ENCODE measurements at places on chromosomes 7 and 10.

DNA sequence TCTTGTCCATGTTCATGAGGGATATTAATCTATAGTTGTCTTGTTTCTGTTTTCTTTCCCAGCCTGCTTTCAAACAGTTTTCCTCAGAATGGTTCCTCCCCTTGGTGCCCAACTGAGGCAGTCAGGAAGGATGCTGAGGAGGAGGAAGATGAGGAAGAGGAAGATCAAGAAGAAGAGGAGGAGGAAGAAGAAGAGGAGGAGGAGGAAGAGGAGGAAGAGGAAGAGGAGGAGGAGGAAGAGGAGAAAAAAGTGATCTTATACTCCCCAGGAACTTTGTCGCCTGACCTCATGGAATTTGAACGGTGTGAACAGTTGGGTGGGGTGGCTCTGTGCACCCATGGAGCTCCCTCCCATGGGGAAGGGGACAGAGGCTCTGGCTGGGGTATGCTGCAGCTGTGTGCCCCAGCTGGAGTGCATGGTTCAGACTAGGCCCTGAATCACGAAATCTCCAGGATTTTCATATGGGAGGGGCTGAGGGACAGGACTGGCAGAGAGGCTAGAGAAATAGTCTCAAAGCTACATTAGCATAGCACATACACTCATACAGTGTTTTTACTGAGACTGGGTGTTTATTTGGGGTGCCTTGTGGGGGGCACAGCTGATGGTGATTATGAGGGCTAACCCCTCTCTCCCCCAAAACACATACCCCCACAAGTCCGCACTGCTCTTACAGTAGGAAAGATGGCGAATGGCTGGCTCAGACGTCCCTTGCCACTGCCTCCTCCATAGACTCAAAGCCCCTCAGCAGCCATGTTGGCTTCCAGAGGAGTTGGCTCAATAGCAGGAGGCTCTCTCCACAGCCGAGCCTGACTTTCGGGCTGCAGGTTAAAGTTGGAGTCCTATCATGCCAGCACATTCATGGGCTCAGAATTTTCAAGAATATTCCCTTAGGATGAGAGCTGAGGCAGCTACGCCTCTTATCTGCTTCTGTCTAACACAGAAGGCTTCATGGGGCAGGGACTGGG, 11.9 kb downstream of the STRA8 start:
- DNase-seq, result no peak

DNA sequence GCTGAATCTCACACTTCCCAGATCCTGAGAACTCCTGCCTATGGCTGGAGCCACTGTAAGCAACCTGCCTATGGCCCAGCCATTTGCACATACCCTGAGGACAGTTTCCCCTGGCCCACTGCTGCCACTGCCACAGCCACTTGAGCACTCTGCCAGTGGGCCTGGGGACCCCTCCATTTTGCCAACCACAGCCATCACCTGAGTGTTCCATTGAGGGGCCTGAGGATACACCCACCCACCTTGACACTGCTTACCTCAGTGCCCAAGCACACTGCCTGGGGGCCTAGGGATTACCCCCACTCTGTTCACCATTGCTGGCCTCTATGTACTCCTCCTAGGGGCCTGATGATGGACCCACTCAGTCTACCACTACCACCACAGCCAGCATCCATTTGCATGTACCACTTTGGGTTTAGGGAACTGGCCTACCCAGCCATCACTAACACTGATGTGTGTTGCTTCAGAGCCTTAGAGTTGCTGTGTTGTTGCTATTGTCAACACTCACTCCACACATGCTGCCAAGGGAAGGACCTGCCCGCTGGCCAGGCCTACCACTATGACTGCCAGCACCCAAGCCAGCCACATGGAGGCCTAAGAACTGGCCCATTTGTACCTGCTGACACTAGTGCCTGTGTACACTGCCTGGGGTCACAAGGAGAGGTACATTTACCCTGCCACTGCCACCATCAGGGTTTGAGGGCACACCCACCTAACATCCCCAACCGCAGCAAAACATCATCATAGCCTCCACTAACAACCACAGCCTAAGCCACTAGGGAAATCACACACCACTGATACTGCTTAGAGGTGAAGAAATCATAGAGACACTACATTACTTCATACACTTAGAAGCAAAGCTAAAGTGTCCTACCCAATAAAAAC, 45.9 kb upstream of the ANTXRL start:
- no peak for DNase-seq

- DNase-seq, result no peak
Measured at GRCh38 chr7:99000196-99000903, 122.0 kb downstream of the TRRAP start.

DNA sequence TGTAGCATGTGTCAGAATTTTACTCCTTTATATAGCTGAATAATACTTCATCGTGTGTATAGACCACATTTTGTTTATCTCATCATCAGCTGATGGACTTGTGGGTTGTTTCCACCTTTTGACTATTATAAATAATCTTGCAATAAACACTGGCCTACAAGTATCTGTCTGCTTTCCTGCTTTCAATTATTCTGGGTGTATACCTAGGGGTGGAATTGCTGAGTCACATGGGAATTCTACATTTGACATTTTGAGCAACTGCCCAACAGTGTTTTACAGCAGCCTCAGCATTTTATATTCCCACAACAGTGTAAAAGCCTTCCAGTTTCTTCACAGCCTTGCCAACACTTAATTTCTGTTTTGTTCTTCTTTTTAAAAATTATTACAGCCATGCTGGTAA, 200.3 kb upstream of the PRSS1 start:
- no peak for DNase-seq

DNA sequence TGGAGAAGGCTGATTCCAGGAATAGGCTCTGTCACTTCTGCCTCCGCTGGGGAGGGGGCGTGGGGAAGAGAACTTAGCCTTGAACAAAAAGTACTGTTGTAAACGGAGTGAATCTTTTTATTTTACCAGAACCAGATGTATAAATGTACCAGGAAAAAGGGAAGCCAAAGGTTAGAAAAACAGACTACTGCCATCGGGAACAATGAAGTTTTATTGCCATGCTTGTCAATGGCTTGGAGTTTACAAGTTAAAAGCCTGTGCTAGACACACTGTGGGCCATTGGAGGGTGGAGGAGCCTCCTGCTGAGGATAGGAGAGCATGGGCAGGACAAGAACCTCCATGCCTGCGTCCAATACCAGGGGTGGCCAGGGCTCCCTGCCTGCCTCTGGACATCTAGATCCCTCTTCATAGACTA, 161.7 kb upstream of the LYZL2 start:
- DNase-seq, result no peak

DNA sequence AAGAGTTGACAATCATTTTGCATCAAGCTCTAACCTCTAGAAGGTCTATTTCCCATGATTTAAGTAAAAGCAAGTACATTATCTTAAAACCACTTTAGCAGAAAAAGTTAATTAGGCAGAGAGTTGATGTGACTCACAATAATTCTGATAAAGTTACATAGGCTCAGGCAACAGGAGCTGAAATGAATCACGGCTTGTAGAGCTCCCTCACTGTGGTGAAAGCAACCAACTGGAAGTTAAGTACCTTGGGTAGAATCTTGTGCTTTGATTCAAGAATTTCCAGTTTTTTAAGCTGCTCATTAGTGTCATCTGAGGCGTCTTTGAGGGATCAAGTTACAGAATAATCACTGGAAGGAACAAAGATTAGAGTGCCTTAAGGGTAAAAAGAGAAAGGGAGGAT, 68.9 kb upstream of the NFE2L3 start:
- no peak for DNase-seq

- no peak for DNase-seq
Measured at GRCh38 chr7:3520206-3520605, 219.2 kb downstream of the SDK1 start.

GRCh38 chr7:133863362-133864061, 263.6 kb upstream of the LRGUK start:
- DNase-seq, result no peak

GRCh38 chr7:90595342-90595800, 750 bp upstream of the CDK14 start:
- DNase-seq, result no peak

- no peak for DNase-seq
Measured at GRCh38 chr7:15489861-15490260, 72.0 kb downstream of the AGMO start.

DNA sequence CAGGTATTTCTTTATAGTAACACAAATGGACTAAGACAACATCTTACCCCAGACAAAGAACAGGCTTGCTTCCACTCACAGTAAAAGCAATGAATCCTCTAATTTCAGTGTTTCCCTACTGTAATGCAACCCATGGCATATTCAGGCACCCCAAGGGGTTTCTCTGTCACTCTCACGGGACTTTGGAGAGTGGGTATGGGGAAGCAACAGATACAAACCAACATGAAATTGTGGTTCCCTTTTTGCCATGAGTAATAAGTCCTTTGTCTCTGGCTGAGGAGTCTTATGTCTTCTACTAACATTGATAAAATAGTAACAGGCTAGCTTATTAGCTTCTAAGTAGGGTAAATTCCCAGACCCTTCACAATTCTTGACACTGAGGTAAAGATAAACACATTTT, 51.4 kb upstream of the AOAH start:
- DNase-seq, result no peak

DNA sequence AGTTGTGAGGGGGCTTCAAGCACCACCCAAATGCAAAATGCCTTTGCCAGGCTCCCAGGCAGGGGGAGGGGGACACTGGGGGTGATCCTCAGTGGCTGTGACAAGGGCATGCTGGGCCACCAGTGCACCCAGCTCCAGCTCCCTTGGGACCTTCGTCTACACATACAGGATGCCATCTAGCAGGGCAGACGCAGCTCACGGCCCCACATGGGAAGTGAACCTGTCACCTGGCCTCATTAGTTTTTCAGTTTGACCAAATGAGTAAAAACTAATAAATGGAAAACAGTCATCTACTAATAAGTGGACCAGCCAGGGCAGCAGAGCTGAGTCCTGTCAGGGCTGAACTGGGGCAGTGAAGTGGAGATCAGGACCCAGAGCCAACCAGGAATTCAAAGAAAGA, 50.2 kb downstream of the TLL2 start:
- DNase-seq, result no peak

DNA sequence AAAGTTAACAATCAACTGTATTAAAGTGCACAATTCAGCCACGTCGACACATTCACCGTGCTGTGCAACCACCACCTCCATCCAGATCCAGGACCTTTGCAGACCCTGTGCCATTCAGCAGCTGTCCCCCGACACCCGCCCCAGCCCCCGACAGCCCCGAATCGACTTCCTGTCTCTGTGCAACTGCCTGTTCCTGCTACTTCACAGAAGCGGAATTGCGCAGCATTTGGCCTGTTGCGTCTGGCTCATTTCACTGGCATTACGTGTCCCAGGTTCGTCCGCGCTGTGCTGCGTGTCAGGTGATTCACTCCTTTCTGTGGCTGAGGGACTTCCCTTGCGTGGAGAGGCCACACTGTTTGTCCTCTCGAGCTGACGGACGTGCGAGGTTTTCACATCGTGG, 33.2 kb upstream of the DNAAF5 start:
- DNase-seq, result no peak

- DNase-seq, result no peak
Measured at GRCh38 chr10:47077941-47078340, 166.7 kb downstream of the PTPN20 start.

DNA sequence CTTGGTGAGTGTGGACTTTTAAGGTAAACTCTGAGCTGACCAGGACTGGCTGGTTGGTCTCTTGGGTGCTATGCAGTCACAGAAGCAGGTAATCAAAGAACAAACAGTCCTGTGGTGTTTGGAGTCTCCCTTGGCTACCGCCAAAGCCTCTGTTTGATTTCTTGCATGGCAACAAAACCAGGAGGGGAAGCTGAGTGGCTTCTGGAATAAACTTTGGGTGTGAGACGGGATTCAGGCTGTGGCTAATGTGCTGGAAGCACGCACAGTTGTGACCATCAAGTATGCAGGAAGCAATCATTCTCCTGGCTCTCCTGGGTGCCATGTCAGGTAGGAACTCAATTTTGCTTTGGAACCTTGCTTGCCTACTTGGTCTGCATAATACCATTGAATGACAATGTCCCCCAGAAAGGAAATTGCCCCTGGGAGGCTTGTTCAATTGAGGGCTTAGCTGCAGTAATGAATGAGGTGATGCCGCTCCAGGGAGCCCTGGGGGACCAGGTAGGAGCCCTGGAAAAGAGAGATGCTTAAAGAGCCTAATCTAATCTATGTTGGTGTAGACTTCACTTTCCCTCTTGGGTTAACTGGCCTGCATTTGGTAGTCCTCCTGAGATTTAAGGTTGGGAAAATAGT, at the start of gene CDHR3:
Gene CDHR3 (plus strand): TSS at position 227 of the 630 bp plus-strand sequence. CDS start 55 bp downstream, at position 282.
- DNase-seq, result no peak

DNA sequence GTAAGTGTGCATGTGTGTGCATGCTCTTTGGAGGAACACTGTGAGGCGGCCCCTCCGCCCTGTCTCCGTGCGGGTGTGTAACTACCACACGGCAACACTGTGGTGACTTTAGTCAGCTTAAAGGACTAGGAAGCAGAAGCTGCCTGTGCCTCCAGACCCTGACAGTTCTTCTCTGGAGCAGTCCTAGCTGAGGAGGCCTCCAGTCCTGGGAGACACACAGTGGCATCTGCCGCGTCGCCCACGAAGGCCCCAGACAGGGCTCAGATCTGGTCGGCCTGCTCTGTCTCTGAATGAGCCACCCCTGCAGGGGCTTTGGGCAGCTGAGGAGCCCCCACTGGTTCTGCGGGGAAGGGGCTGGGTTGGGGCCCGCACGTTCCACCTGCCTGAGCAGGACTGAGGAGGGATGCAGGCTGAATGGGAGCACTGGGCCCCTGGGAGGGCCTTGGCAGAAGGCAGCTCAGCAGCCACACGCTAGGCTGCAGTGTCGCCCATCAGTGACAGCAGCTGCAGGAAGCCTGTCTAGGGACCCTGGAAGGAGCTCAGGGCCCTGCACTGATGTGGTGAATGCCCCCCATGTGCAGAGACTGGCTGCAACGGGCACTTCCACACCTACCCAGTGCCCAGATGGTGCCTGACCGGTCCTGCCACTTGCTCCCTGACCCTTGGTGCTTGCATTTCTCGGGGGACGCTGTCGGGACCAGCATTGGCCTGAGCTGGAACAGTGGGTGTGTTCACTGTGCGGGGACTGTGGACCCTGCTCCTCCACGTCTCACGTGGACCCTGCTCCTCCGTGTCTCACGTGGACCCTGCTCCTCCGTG, 27.3 kb upstream of the KNDC1 start:
- no peak for DNase-seq

- DNase-seq, result no peak
Measured at GRCh38 chr10:110857265-110858171, 14.2 kb upstream of the PDCD4 start.

DNA sequence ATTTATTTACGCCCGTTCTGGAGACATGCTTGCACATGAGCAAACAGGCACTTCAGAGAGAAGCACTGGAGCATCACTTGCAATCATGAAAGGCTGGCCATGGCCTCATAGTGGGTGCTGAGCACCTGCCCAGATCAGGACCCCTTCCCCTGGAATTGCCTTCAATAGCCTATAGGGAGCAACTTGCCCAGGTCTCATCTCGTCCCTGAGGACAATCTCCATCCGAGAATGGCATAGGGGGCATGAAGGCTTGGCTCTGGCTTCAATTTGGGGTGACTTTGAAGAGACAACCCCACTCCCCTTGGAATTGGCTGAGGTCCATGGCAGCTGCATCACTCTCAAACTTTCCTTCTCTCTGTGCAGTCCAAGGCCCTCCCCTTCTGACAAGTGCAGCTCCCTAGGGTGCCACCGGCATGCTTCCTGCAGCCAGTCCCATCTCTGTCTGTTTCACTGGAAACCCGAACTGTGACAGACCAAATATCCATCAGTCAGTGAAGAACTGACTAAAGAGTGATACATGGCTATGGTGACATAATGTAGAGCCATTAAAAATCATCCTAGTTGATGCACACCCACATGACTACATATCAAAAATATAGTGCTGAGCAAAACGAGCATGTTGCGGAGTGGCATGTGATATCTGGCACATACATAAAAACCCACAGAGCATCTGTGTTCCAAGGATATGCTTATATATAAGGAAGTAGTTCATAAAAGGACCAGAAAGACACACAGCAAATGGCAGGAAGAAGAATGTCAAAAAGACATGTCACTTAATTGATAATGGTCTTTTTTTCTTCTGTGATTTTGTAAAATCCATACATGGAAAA, 12.4 kb downstream of the GDF2 start:
- no peak for DNase-seq

All from stimulated activated CD8-positive, alpha-beta memory T cell treated with anti-CD3 and anti-CD28 coated beads, Interleukin-7, amount 100 ng/mL, for 4 hours (primary cell).